Activated CD8-positive, alpha-beta memory T cell treated with anti-CD3 and anti-CD28 coated beads for 4 hours (primary cell): ENCODE measurements at places on chromosomes 13 and 19.

- DNase-seq: no peak
Observed at GRCh38 chr19:45873219-45873772, 9.2 kb downstream of the FOXA3 start.

DNA sequence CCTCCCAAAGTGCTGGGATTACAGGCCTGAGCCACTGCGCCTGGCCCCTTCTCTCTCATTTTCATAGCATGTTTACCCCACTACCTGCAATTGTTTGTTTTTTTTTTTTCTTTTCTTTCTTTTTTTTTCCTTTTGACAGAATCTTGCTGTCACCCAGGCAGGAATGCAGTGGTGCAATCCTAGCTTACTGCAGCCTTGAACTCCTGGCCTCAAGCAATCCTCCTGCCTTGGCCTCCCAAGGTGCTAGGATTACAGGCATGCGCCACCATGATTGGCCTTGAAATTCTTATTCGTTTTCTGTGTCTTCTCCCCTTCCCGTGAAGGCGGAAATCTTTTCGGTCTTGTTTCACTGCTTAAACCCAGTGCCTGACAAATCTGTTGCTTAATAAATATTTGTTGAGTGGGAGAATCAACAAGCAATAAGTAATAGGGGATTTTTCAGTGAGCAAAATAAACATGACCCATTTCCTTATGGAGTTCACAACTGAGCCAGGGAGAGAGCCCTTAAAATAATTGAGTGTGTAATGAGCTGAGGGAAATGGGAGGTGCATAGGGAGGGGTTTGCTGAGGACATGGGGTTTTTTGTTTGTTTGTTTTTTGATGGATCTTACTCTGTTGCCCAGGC is 1.8 kb upstream of the INSR start:
- no peak for DNase-seq

- no peak for DNase-seq
Observed at GRCh38 chr19:18783958-18784785, 6.9 kb downstream of the COMP start.

- no peak for DNase-seq
Observed at GRCh38 chr13:76684336-76684735, 201.9 kb downstream of the KCTD12 start.

- no peak for DNase-seq
Observed at GRCh38 chr13:30846311-30846710, 59.8 kb upstream of the MEDAG start.

DNA sequence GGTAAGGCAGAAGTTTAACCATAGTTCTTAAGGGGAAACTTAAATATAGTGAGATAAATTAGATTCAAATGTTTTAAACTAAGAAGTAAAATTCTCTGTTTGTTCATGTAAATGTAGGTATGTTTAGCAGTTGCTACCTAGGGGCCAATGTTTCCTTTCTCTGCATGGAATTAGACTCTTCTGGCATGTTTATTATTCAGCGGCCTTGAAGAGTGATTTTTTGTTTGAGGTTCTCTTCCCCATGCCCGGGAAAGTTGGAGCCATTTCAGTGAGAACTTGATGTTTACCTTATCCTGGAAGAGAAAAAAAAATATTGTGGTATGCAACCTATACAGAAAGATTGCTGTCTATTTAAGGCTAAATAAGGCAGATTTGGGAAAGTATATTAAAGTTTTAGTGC is 492.9 kb downstream of the KLF5 start:
- no peak for DNase-seq

DNA sequence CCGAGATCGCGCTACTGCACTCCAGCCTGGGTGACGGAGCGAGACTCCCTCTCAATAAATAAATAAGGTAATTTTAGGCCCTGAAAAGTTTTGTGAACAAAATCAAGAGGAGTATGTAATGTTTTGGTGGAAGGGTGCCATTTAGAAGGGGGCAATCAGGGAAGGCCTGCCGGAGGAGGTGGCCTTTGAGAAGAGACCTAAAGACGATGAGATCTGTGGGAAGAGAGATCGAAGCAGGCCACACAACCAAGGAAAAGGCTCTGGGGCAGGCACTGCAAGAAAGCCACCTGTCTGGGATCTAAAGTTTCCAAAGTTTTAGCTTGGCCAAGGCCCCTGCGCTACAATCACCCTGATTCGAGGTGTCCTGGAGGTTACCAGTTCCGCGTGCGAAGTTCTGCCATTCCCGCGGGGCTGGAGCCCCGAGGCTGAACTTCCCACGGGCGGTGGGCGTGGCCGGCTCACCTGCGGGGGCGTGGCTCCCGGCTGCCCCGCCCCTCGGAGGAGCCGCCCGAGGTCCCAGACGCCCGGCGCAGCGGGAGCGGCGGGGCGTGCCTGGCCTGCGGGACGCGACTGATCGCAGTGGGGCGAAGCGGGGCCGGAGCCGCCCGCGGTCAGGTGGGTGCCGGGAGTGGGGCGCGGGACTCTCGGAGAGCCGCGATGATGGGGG is at the start of gene KLC3:
Gene KLC3 (plus strand): TSS at position 519 of the 667 bp plus-strand sequence. CDS start 4,792 bp downstream, outside the sequence.
- DNase-seq: no peak

- DNase-seq: no peak
Observed at GRCh38 chr19:4345342-4346019, 2.1 kb downstream of the MPND start.

GRCh38 chr13:43140985-43141384 is 117.6 kb downstream of the DNAJC15 start:
- DNase-seq: no peak

- DNase-seq: no peak
Observed at GRCh38 chr13:100159584-100159983, 70.7 kb downstream of the PCCA start.

DNA sequence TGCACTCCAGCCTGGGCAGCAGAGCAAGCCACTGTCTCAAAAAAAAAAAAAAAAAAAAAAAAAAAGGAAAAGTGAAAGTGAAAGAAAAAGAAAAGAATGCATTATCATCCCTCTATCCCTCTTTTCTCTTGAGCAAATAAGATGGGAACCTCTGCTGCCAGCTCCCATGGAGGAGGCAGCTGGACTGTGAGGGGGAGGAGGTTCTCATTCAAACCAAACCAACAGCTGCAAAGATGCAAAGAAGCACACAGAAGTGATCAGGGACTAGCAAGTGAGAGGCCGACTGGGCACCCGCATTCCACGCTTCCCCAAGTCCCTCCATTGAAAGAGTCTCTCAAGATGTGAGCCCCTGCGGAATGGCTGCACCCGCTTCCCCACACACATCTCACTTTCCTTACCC is 63.5 kb downstream of the TSHZ3 start:
- DNase-seq: no peak

DNA sequence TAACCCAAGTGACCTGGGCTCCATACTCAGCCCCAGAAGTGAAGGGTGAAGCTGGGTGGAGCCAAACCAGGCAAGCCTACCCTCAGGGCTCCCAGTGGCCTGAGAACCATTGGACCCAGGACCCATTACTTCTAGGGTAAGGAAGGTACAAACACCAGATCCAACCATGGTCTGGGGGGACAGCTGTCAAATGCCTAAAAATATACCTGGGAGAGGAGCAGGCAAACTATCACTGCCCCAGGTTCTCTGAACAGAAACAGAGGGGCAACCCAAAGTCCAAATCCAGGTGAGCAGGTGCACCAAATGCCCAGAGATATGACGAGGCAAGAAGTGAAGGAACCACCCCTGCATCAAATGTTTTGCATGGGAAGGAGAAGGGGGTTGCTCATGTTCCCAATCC is 6.1 kb upstream of the CEACAM7 start:
- no peak for DNase-seq

GRCh38 chr13:51050021-51050830 is 60.8 kb downstream of the C13orf42 start:
- no peak for DNase-seq

GRCh38 chr13:87129602-87130300 is 541.4 kb upstream of the SLITRK5 start:
- no peak for DNase-seq

DNA sequence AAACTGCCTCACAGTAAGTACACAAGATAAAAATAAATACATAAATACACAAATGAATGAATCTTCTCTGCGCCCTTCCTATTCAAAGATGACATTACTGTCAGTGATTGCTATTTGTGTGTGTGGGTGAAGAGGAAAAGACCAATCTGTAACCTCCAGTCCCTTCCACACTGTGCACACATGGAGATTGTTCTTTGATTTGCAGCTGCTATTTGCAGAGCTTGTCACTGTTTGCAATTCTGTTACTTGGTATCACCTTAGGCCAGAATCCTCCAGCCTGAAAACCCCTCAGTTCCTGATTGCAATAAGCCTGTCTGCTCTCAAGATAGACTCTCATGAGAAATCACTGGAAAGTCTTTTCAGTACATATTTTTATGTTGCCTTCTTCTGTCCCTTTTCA is 1314.9 kb downstream of the PCDH9 start:
- no peak for DNase-seq

GRCh38 chr13:99847318-99847750 is 124.2 kb downstream of the ZIC5 start:
- DNase-seq: no peak

GRCh38 chr19:3767050-3767449 is 4.6 kb downstream of the MRPL54 start:
- no peak for DNase-seq

DNA sequence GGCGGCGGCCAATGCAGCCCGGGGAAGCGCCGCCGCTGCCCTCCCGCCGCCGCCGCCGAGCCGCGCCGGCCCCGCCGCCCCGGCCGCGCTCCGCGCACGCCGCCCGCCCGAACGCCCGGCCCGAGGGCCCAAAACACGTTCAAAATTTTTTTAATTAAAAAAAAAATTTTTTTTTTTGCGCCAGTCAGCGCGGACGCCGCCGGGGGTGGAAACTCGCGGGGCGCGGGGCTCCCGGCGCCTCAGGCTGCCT is 468 bp downstream of the HMGB1 start:
- no peak for DNase-seq

DNA sequence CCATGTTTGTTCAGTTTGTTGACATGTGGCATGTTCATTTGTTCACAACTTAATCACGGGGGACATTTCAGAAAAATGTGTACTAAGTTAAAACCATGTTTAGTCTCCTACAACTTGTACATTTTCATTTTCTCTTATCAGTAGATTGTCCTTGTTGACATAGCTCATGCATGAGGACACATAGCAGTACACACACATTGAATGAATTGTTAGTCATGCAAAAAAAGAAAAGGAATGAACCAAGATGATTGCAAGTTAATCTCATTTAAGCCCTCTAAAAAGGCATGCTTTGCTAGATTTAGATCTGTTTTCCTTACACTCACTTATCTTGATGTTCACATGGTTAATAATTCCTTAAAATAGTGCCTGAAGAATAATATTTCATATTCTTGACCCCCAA is 38.2 kb upstream of the AKAP11 start:
- no peak for DNase-seq

DNA sequence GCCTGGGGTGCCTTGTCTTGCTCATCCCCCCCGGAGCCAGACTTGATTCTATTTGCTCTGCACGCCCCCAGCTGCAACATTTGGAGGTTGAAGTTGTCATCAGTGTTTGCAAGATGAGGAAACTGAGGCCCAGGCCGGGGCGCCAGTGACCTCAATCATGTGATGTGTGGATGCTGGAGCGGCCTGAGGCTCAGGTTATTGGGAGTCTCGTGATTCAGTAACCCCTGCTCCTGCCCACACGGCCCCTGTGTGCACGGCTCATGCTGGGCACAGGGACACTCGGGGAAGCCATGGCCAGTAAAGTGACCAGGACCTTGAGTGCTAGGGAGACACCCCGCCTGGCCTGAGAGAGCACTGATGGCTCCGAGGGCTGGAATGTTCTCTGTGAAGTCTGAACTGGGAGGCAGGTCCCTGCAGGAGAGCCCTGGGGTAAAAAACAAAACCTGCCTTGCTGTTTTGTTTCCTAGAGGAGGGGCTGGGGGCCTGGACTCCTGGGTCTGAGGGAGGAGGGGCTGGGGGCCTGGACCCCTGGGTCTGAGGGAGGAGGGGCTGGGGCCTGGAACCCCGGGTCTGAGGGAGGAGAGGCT is 1.9 kb downstream of the FGF21 start:
- no peak for DNase-seq

DNA sequence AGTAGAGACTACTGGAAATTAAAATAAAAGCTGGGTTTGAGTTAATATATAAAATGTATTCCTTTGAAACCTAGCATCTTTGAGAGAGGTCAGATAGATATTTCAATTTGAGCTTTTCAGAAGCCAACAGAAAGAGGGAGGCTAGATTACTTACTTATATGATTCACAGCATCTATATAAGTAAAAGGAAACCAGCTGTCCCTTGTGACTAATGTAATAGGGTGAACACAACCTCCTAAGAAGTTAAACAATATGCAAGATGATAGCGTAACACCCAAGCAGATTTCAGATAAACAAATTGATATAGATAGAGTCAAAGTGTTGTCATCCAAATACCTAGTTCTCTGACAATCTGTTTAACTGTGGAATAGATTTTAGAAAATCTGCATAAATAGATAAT is 393.5 kb upstream of the GPC6 start:
- DNase-seq: no peak
